ENCODE measurements at places on chromosomes 1 and 21.

DNA sequence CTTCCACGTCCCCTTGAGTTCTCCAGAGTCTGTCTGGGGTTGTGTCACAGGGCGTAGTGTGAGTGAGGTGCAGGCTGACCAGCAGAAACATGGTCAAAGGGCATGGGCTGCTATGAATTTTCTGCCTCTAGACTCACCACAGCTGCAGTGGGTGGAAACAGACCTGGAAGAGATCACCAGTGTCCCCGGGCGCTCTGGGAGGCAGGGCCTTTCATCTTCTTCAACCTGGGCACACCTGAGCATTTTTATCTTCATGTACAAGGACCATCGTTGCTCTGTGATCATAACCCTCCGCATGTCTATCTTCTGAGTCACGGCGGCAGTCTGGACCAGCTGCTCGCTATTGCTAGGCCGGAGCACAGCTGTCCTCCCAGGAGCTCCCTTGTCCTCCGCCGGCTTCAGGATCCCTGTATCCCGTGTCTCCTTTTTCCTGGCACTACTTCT is 29.6 kb downstream of the DEGS1 start:
- no peak for DNase-seq

GRCh38 chr21:46518983-46519583 is 60.4 kb downstream of the DIP2A start:
- DNase-seq, result no peak

GRCh38 chr1:100943533-100943932 is 47.6 kb downstream of the SLC30A7 start:
- no peak for DNase-seq

DNA sequence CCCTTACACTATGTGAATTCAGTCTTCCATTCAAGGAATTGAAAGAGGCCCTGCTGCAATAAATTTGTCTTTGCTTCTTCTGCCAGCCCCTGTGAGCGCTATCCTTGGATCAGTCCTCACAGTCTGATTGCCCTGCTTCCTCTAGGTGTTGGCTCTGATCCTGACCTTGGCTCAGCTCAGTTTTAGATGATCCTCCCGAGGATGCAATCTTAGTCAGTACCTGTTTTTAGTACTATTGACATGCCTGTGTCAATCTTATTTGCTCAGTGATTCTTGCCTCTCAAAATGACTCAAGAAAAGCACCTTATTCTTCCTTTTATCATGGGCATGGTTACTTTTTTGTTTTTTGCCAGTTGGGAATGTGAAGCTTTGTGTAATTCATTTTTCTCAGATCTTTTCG is 101.4 kb upstream of the KCNK1 start:
- no peak for DNase-seq

- DNase-seq, result peak; percentile 84
Observed at GRCh38 chr1:199243423-199244061, 604.7 kb downstream of the PTPRC start.

- peak; percentile 85 for DNase-seq
Observed at GRCh38 chr1:119870917-119871596, 25.3 kb downstream of the ADAM30 start.
